ENCODE measurements at places on chromosomes 16 and 17.

DNA sequence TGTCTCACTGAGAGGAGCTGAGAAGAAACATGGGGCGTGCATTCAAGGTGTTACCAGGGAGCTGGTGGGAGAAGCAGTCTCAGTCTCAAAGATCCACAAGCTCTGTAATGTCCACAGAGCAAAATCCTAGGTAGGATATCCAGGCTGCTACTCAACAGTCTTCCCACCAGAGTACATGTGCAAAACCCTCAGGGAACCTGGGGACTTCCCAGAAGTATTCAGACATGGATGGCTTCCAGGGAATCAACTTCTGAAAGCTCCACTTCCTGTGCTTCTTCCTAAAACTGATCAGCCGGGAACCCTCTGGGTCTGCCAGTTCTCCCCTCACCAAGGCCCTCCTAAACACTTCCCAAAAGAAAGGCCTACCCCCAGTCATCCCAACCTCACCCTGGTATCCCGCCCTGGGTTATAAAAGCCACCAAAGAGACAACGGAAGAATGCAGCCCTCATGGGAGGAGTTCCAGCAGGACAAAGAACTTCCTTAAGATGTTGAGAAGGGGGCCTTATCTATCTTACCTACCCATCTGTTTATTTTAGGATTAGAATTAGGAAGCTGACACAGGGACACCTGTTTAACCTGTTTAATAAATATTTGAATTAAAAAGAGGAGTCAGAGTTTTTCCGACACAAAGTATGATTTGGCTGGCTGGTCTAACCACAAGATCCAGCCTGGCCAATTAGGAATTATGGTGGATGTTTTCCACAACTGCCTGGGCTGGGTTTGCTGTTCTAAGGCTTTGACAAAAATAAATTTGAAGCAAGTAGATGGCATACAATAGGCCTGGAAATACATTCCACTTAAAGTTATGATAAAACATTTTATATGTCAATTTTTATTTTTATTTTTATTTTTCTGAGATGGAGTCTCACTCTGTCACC is 37.0 kb downstream of the CUEDC1 start:
- DNase-seq: no peak

DNA sequence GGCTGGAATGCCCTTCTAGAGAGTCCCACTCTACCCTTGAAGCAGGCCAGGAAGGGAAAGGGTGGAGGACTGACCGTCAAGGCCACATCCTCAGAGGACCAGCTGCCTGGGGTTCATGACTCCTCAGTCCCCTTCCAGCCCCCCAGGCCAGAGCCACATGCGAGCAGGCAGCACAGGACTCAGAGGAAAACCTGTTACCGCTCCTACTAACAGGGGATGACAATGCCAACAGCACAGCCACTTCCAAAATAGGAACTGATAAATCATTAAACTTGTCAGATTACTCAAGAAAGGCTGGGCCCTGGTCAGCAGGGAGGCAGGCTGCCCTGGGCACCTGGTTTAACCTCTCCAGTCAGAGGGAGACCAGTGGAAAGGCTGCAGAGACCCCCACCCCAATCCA is 206.2 kb upstream of the SDK2 start:
- no peak for DNase-seq

DNA sequence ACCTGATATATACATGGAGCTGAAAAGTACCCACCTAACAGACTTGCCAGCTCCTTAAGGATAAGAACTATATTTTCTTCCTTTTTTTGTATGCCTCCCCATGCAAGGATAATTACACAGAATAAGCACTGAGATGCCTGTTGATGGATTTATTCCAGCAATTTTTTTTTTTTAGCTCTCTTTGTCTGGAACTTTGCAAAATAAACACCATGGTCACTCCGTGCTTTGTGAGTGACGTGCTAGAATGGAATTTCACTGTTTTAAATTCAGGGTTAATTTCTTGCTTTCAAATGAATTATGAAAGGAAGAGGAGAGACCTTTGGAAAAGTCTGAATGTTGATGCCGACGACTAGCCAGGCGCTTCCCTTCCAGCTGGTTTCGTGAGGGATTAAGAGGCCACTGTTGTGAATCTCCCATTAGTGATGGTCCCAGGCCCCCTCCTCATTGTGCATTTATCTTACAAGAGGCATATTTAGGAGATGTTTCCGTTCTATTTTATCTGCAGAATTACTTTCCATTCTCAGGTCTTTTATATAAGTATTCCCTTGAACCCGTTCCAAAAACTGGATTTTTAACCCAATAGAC is 529.1 kb downstream of the WWOX start:
- DNase-seq: no peak

DNA sequence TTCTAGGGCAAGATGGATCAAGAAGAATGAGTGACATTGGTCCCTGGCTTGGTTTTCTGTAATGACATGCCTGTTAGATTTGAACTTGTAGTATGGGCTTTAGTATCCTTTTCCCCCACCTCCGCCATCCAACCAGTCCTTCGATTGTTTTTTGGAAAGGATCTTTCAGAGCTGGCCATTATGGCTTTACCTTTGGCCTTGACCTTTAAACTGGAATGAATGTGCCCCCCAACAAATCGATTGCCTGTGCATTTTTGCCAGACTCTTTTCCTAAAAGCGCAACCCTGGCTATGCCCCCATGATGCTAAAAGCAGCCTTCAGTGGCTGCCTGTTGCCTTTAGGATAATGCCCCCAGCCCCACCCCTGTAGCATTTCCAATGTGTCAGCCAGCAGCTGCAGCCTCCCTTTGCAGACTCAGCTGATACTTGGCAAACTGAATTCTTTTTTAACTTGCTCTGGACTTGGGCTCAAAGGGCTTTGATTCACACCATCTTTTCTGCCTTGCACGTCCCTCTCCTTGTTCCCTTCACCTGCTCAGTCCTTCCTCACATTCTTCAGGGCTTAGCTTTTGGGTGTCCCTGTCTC is 4.0 kb downstream of the GPRC5C start:
- DNase-seq: no peak

GRCh38 chr17:7611635-7612293 is 2.9 kb downstream of the FXR2 start:
- no peak for DNase-seq

DNA sequence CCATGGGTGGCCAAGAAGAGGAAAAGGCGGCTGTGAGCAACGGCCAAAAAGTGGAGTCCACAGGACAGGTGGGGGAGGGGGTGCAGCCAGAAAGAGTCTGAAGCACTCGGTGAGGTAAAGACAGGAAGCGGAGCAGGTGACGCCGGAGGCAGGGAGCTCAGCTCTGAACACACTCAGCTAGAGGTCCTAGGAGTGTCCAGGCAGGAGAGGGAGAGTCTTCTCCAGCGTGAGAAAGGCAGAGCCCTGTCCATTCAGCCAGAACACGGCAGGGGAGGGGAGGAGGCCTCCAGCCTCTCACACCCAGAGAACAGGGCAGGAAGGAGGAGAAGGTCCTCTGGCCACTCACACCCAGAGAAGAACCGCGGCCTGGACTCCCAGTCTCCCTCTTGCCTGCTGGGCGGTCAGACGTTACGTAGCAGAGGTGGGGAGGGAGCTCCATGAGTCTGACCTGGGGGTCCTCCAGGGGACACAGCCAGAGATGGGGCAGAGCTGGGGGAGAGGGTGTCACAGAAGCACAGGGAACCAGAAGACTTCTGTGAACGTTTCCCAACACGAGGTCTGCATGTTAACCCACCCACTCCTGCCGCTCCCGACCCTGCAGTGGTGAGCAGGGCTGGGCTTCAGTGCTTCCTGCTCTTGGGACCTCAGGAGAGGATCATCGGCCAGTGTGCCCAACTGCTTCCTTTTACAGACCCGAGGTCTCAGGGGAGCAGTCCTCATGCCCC is 89.2 kb downstream of the ABR start:
- DNase-seq: no peak

- no peak for DNase-seq
Measured at GRCh38 chr17:48228720-48229119, 121.2 kb downstream of the SNX11 start.

DNA sequence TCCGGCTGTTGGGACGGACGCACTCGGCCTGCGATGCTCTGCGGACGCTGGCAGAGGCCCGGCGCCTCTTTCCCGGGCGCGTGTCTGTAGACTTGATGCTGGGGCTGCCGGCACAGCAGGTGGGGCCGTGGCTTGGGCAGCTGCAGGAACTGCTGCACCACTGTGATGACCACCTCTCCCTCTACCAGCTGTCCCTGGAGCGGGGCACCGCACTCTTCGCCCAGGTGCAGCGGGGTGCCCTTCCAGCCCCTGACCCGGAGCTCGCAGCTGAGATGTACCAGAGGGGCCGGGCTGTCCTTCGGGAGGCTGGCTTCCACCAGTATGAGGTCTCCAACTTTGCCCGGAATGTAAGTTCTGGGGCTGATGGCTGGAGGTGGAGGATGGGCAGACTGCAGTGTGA is 3.5 kb downstream of the RSAD1 start:
- no peak for DNase-seq

GRCh38 chr17:32283745-32284201 is 18.1 kb downstream of the RHBDL3 start:
- no peak for DNase-seq

DNA sequence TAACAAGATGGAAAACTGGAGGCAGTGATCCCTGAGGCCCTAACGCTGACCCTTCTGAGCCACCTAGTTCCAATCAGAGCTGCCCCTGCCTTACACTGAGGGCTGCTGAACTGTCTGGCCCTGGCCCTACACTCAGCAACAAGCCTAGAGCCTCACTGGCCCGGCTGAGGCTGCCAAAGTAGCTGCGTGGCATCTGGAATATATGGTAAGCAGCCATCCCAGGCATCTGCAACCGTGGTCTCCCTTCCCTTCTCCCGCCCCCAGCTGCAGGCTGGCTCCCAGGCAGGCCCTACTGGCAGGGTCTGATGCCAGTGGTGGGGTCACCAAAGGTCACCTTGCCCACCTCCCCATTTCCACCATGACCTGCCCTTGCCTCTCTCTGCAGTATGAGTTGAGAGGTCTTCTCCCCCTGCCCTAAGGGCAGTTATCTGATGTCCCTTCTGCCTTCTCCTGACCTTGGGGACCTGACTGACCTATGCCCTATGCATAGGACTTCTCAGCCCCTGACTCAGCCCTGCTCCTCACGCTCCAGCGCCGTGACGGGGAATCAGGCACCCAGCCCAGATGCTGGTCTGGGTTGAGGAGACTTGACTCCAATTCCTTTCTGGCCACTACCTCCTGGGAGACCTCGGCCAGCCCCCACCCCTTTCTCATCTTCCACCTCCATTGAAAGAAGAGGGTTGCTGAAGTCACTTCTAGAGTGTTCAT is 45.3 kb downstream of the CPNE2 start:
- DNase-seq: no peak

DNA sequence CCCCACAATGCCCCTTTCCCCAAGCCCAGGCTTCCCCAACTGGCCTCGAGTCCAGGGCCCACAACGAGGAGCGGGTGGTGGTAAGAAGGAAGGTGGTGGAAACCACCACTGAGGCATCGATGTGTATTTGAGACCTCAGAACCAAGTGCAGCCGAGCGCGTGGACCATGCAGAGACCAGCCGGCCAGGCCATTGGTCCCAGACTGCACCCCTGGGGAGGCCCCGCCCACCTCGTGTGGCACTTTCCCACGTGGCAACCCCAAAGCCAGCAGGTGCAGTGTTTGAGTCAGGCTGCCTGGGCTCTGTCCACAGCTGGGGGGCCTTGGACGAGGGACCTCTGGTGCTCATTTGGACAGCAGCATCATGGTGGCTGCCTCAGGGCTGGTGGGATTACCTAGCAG is 28.1 kb upstream of the BAHCC1 start:
- DNase-seq: no peak

DNA sequence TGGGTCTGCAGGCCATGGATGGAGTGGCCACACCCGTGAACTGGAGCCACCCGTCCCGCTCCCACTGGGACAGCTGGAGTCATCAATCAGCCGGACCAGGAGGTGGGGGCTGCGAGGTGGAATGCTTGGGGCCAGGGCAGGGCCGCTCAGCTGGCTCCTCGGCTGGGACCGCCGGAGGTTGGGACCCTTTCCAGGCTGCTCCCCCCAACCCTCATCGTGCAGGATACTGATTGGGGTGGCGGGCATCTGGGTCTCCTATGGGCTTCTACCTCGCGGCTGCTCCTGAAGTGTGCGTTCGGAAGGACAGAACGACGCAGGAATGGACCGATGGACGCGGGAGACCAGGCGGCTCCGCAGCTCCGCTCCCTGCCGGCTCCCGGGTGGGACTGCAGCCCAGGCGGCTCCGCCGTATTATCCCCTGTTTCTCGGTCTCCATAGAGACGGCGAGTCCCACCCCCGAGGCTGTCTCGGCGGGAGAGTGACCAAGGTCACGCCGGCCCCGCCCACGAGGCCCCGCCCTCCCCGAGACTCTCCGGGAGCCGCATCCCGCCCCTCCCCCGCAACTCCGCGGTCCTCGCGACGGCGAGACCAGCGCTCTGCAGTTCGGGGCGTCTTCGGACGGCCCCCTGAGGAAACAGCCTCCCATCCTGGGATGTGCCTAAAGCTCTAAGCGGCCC is at the start of gene TPPP3:
TPPP3 (minus strand) TSS at position 388 of the 677 bp plus-strand sequence. CDS start 2,387 bp downstream, outside the sequence.
- no peak for DNase-seq

GRCh38 chr17:64060331-64060730 is 39.9 kb upstream of the ICAM2 start:
- DNase-seq: no peak

GRCh38 chr16:22635357-22635761 is 124.7 kb downstream of the NPIPB5 start:
- no peak for DNase-seq

DNA sequence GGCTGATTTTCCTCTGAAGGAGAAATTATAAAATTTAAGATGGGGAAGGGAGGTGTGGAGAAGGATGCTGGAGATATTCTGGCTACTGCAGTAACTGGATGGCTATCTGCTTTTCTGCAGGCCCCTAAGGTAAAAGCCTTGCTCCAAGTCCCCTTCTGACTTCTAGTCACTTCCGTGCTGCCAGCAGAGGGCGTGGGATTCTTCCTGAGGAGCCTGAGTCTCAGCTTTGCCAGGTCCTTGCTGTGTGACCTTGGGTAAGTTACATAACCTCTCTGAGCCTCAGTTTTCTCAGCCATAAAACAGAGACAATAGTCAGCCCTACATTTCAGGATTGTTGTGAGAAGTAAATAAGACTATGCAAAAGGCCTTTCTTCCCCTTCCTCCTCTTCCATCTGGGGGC is 24.3 kb upstream of the TMEM220 start:
- no peak for DNase-seq

DNA sequence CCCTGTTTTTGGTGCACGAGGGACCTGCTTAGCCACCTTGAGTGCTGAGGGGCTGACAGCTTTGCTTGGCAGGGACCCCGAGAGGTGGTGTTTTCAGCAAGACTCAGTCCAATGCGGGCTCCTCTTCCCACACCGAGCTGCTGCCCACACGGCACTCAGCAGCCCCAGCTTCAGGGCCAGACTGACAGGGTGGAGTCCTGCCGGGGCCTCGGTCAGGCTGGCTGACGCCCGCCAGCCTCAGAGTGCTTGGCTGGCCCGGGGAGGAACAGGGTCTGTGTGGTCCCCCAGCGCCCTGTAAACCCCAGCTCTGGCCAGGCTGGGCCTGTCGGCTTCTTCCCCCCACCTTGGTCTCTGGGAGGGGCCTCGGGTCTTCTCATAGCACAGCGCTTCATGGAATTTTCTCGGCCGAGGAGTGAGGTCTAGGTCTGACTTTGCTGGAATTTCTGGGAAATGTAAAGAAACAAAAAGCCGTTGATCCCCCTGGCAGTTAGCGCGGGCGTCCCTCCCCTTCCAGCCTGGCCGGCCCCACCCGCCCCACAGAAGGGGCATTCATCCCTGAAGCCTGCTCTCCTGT is 2.6 kb downstream of the SOX8 start:
- DNase-seq: no peak

GRCh38 chr17:4748686-4749085 is 9.0 kb upstream of the CXCL16 start:
- DNase-seq: no peak

Data from stimulated activated CD4-positive, alpha-beta T cell treated with anti-CD3 and anti-CD28 coated beads, Interleukin-1b, Interleukin-23, amount 100 ng/mL, for 4 hours (primary cell).